RPMI7951 (cell line): ENCODE measurements at places on chromosomes 12 and 14.

- DNase-seq: no peak
These were observed 67.5 kb upstream of the PRIMA1 start for GRCh38 chr14:93855737-93856136.

GRCh38 chr12:111777345-111778045, 10.8 kb downstream of the ALDH2 start:
- DNase-seq: no peak

DNA sequence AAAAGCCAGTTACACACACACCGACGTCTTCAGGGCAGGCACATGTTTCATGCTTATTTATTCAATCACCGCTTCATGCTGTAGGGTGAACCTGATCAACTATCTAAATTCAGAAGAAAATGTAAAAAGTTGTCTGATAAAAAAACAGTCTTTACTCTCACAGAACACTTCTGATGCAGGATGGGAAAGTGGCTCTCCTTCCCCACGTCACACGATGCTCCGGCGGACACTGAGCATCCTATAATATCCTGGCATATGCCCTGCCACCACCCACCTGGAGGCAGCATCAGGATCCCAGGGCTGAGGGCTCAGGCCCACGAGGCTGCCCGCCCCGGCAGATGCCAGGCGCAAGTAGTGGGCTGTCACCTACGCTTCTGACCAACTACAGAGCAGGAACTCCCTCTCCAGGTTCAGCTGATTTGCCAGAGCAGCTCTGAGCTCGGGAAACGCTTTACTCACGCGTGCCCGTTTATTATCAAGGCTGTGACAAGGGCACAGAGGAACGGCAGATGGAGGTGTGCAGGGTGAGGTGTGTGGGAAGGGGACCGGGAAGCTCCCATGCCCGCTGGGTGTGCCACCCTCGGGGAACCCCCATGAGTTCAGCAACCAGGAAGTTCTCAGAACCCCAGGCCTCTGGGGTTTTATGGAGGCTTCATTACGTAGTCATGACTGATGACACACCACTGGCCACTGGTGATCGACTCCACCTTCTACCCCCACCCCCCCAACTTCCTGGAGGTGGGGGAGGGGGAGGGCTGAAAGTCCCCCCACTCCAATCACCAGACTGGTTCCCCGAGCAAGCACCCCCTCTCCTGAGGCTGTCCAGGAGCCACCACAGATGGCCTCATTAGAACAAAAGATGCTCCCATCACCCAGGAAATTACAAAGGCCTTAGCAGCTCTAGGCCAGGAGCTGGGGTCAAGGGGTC, 32.1 kb downstream of the SLC15A4 start:
- no peak for DNase-seq

DNA sequence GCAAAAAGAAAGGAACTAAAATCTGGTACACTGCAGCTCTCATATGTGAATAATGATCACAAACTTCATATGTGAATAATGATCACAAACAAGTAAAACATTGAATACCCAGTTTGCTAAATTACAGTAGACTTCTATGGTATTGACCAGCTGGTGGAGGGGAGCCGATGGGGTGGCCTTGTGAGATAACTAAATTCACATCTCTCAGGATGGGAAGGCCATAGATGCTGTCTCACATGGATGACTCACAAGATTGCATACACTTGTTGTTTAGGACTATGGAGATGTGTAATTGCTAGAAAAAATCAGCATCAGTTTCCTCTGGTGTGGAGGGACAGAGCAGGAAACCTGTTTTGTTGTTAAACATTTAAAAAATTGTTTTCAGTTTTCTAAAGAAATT, 49.2 kb downstream of the ACACB start:
- no peak for DNase-seq

GRCh38 chr14:89489761-89490437, 72.9 kb upstream of the FOXN3 start:
- DNase-seq: no peak

- DNase-seq: peak; percentile 44
These were observed 8.1 kb upstream of the PPP1R1A start for GRCh38 chr12:54596526-54596946.

DNA sequence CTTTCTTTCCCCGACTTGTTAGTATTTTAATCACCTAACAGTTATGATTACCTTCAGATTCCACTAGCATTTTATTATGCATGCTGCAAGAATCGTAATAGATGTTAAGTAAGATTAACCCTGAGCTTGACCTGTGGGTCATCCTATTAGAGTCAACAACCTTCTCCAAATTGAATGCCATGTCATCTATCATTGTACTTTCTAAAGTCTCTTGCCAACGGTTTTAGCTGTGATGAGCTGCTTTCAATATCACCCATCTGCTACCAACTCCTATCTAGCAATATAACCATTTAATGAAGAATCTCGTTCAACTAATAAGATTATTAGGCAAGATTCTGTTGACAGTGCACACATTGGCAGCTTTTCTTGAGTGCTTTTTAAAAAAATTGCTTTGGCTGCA, 33.7 kb downstream of the DACT1 start:
- no peak for DNase-seq

DNA sequence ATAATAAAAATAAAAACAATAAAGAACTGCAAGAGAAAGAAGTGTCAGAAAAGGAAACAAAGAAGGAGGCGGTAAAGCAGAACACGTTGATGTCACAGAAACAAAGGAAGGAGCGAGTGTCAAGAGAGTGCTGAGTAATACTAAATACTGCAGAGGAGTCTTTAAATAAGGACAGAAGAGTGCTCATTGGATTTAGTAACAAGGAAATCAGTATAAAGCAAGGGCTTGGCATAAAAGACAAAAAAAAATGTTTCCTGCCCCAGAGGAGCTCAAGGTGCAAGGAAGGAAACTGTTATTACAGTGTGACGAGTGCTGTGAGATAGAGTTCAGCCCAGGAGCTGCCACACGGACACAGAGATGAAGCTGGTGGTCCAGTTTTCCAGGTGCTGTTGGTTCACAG, 8.4 kb upstream of the TUBA1A start:
- DNase-seq: no peak

DNA sequence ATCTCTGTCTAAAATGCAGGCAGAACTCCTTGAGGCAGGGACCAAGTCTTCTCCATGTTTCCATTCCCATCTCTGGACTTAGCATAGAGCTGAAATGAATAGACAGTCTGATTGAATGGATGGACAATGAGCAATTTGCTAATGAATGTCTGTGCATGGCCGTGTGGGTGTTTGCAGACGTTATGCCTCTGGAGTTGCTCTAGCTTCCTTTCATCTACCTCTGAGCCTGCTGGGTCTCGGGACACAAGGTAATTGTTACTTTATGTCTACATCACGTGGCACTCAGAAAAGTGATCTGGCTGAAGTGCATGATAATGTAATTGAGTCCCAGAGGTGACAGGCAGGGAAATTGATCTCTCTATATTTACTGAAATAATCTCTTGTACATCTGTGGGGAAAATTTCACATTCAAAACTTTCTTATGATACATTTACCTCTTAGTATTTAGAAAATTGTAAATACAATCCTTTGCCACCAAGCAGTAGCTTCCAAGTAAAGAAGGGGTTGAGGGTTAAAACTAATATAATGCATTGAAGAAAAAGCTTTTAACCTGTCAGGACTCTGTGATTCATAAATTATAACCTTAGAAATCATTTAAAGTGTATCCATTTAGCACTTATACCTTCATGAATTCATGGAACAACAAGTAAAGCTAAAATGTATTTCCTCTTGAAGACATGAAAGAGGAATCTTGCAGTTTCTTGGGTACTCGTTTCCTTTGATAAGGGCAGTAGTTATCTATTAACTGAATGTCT, 424.1 kb downstream of the APAF1 start:
- no peak for DNase-seq

DNA sequence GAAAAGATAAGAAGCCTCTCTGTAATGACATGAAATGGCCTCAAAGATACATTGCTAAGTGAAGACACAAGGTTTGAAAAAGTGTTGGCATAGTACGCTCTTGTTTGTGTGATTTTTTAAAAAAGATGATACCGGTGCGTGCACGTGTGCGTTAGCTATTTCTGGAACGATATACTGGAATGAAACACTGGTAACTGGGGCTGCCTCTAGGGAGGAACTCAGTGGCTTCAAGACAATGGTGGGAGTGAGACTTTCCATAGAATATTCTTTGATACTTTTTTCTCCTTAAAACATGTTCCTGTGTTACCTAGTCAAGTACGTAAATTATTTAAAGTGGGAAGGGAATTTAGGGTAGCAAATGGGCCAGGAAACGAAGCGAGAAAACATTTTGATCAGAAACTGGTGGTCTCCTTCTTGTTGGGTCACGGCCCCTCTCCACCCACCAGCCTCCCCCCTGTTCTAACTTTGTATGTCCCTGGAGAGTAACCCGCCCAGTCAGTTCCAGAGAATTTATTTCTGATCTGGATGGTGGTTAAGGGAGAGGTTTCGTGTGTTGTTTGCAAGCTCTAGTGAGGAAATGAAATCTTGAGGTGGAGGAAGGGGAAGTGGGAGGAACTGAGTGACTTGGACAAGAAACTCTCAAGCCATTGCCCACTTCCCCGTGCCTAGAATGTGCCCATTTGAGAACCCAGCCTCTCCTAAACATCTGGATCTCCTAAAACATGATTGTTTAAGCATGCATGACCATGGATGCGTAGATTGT, 6.6 kb downstream of the FGF6 start:
- no peak for DNase-seq

DNA sequence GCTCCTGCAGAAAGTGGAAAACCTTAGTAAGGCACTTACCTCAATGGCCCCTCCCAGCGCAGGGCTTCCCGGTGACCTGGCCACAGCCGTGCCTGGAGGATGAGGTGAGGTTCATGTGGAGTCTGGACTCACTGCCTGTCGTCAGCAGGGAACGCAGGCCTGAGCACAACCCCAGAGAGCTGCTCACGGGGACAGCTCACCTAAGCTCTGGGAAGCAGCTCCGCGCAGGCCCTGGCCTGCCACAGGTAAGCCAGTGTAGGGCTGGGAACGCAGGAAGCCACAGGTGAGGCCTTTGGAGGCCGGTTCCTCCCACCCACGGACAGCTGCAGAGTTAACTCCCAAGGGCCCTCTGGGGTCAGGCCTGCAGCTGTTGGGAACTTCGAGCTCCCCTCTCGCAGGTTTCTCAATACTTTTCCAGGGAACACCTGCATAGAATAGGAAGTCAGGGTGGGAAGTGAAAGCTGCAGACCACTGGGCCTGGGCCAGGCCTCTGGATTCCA, 32.7 kb downstream of the ANAPC7 start:
- no peak for DNase-seq

DNA sequence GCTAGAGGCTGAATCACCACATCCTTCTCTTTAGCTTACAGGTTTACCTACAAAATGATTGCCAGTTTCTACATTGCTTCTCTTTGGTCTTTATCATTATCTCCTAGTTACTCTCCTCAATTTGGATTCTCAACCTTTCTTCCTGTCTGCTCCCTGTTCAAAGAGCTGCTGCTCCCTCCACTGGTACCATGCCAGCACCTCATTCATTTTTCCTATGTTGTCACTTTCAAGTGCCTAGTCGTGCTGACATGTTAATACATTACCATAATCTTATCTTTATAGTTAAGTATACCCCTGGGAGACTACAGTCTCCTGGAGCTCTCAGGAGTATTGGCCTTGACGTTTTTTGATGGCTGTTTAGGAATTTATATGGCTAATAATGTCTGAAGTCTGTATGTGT, 14.2 kb downstream of the FRS2 start:
- DNase-seq: no peak

DNA sequence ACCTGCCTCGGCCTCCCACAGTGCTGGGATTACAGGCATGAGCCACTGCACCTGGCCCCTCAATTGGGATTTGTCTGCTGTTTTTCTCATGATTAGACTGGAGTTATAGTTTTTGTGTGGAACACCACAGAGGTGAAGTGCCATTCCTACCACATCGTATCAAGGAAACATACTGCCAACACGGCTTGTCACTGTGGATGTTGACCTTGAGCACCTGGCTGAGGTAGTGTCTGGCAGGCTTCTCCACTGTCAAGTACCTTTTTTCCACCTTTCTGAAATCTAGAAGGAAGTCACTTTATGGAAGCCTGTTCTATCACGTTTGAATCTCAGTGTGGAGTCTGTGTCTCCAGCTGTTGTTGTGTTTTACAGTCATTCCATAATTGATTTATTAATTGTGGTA, 21.4 kb upstream of the SEL1L start:
- no peak for DNase-seq

DNA sequence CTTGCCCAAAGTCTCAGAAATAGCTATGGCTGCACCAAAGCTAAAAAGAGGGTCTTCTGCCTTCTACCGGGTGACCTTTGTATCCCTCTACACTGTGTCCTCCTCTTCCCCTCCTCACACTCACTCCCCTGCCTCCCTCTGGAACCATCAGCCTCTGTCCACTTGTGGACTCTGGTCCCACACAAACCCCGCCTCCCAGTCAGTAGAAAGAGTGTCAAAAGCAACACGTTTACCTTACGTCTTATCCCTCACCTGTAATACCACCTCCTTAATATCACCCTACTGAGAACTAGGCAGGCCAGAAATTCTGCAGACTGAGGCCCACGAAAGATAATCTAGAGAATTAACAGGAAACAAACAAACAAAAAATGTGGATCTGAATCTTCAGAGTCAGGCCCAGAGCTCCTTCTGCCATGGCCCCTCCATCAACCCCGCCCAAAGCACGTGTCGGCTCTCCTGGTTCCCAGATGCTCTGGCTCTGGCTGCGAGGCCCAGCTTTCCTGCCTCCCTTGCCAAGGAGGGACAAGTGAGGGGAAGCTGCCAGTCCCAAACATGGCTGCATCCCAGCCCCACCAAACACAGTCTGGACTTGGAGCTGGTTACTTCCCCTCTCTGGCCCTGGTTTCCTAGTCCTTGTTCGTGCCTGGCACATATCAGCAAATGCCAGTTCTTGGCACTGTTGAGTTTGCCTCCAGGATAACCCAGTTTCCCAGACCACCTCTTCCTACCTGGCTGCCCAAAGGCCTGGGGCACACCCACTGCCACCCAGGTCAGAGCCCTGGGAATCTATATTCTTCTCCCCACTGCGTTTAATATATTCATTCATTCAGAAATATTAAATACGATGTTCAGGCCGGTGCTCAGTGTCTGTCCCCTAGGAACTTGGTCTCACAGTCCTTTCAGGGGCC, 2.7 kb downstream of the ACTN1 start:
- DNase-seq: peak; percentile 69

GRCh38 chr12:29569132-29569757, 71.8 kb upstream of the OVCH1 start:
- no peak for DNase-seq

DNA sequence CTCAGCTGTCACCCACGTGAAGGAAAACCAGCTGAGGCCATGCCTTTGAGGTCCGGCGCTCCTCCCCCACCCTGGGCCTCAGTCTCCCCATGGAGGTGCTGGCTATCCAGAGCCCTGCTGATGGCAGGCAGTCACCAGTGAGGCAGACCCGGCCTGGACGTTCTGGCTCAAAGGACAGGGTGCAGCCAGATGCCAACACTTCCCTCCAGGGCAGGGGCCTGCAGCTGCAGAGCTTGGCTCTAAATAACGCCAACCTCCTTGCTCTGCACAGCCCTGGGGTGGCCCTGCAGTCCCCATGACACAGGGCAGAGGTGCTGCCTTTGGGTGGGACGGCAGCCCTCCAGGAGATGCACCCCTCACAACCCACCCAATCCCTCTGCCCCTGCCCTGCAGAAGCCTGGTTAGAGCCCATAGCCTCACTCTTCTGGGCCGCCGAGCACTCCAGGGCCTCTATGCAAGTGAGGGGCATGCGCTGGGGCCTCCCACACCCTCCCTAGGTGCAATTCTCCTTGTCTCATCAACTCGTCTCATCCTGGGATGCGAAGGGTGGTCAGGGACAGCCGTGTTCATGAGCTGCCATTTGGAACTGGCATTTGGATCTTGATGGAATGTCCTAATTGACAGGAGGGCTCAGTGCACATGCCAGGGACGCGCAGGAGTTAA, 30.4 kb downstream of the CCDC85C start:
- DNase-seq: no peak

GRCh38 chr12:41531147-41531829, 343.2 kb downstream of the PDZRN4 start:
- no peak for DNase-seq
